ENCODE measurements at places on chromosomes 6 and 20.

- no peak for DNase-seq
Observed at GRCh38 chr20:50335866-50336265, 145.2 kb downstream of the CEBPB start.

- no peak for DNase-seq
Observed at GRCh38 chr6:133245422-133245903, 4.3 kb downstream of the EYA4 start.

DNA sequence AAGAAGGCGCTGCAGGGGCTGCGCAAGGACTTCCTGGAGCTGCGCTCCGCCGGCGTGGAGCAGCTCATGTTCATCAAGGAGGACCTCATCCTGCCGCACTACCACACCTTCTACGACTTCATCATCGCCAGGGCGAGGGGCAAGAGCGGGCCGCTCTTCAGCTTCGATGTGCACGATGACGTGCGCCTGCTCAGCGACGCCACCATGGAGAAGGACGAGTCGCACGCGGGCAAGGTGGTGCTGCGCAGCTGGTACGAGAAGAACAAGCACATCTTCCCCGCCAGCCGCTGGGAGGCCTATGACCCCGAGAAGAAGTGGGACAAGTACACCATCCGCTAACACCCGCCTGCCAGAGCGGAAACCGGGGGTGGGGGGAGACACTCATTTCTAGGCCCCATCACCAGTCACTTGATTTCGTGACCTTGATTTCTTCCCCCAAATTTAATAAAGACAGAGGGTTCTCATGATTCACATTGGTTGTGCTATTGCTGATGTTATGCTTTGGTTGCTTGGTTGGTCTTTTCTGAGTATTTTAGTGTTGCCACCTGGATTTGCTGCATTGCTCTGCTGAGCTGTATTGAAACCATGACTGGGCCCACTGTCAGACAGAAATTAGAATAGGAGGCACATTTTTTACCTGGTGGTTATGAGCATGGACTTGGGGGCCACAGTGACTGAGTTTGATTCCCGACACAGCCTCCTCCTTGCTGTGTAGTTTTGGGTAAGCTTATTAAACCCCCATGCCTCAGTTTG lies 1.5 kb downstream of the FAM50B start:
- DNase-seq: no peak

DNA sequence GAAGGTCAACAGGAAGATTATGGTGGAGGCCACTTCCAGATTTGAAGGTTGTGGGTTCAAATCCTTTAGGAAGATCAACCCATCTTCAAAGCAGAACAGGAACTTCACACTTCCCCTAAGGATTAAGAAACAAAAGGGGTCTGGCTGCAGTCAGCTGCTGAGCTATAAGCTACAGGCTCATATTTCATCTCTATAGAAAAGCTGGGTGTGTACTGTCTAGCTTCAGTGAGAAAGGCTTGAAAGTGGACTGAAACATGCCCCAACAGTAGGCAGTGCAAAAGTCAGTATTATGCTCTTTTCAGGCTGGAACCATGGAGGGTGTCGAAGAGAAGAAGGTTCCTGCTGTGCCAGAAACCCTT lies 60.1 kb upstream of the SPDEF start:
- DNase-seq: no peak

GRCh38 chr6:12049165-12049564 lies 37.1 kb downstream of the HIVEP1 start:
- no peak for DNase-seq

- DNase-seq: no peak
Observed at GRCh38 chr20:36562724-36563123, 10.7 kb upstream of the TGIF2 start.

- no peak for DNase-seq
Observed at GRCh38 chr6:68114463-68115047, 520.5 kb upstream of the ADGRB3 start.

- no peak for DNase-seq
Observed at GRCh38 chr6:24079076-24079475, 46.9 kb upstream of the NRSN1 start.

DNA sequence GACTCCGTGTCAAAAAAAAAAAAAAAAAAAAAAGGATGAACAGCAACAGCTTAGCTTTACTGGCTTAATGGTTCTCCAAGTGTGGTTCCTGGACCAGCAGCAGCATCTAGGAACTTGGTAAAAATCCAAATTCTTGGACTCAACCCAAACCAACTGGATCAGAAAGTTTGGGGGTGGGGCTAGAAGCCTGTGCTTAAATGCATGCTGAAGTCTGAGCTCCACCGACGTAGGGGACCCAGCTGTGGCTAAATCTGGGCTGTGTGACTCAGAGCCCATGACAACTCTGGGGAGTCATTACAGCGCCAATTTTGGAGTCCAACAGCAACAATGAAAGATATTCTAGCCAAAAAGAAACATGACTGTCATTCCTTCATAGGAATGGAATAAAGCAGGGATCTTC lies 13.6 kb upstream of the CHD6 start:
- DNase-seq: no peak

- no peak for DNase-seq
Observed at GRCh38 chr6:164039954-164040375, 625.4 kb downstream of the QKI start.

DNA sequence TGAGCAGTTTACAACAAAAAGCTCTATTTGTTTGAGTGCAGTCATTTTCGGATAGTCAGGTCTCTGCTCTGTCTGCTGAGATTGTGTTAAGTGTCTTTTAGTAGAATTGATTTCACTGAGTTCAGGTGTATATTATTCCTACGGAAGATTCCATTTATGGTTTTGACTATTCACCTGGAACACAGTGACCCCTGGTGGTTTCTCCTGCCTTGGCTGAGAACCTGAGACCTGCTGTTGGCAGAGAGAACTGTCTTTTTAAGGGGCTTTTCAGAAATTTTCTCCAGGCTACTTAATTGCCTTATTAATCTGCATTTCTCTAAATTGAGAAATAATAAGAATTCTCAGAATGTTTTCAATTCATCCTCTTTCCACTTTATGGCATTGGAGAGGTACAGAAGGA lies 508.0 kb downstream of the TBC1D32 start:
- DNase-seq: peak; percentile 21

GRCh38 chr6:73180763-73181619 lies 44.3 kb downstream of the KHDC1L start:
- peak; percentile 45 for DNase-seq

- no peak for DNase-seq
Observed at GRCh38 chr20:757506-757905, 10.8 kb downstream of the SLC52A3 start.

GRCh38 chr6:38708496-38708895 lies 5.6 kb upstream of the GLO1 start:
- DNase-seq: no peak

DNA sequence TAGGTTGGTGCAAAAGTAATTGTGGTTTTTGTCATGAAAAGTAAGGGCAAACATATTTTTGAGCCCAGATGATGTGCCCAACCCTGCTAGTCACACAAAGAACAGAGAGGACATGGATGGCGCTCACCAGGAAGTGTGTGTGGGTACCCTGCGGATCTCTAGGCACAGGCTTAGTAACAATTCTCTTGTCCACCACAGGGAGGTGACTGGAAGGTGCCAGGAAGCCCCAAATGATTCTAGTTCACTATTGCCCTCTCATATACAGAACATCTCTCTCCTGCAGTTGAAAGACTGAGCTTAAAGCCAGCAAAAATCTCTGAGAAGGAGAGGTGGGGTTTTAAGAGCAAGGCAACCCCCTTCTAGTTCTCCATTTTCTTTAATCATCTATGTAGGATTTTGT lies 272.1 kb upstream of the TAB2 start:
- DNase-seq: no peak

DNA sequence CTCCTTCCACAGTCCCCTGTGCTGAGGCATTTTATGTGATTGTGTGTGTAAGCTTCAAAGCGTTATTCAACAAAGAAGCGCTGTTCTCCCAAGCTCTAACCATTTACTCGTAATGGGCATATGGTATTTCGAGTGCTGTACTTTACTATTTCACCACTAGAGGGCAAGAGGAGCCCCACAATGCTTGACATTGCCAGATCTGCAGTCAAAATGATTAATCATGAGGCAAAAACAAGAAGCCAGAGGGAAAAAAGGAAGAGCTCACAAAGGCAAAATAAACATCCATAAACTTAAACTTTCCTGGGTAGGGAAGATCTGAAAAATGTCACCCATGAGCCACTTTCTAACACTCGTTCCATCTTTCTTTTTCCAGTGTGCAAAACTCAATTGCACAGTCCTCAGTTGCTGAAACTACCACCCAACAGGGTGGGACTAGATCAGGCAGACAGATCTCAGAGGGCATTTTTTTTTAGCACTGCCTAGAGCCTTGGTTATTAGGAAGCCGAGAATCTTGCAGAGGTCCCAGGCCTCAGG lies 215.0 kb upstream of the PLCB4 start:
- peak; percentile 66 for DNase-seq

DNA sequence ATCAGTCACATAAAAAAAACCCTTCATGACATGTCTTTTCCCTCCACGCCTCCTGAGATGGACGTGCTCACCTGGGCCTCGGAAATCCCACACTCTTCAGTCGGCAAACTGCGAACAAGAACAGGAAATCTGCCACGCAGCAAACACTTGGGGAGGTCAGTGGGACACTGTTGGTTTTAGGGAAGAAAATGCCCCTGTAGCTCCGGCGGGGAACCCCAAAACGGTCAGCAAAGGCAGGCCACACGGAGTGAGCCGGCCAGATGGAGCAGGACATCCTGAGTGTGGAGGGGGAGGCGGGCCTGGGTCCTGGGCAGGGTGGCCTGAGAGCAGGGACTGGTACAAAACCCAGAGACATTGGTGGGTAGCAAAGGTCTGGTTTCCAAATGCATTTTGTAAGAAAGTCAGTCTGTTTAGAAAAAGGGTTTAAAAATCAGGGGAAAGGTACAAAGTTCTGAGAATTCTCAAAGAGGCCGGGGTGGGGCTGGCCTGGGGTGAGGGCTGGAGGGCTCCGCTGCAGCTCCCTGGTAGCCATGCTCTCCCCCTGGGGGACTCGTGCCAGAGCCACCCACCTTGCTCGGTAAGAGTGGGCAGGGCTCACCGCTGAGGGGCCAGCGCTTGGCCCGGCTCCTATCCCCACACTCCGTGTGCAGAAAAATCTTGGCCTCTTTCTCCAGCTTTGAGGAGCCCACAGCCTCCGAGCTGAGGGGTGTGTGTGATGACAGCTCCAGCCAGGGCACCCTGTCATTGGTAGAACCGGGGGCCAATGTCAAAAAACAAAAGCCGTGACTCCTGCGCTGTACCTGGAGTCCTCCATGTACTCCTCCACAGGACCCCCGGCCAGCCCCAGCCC lies 5.2 kb downstream of the SLC2A4RG start:
- no peak for DNase-seq

GRCh38 chr6:96704713-96705112 lies 132.6 kb downstream of the GPR63 start:
- DNase-seq: no peak

DNA sequence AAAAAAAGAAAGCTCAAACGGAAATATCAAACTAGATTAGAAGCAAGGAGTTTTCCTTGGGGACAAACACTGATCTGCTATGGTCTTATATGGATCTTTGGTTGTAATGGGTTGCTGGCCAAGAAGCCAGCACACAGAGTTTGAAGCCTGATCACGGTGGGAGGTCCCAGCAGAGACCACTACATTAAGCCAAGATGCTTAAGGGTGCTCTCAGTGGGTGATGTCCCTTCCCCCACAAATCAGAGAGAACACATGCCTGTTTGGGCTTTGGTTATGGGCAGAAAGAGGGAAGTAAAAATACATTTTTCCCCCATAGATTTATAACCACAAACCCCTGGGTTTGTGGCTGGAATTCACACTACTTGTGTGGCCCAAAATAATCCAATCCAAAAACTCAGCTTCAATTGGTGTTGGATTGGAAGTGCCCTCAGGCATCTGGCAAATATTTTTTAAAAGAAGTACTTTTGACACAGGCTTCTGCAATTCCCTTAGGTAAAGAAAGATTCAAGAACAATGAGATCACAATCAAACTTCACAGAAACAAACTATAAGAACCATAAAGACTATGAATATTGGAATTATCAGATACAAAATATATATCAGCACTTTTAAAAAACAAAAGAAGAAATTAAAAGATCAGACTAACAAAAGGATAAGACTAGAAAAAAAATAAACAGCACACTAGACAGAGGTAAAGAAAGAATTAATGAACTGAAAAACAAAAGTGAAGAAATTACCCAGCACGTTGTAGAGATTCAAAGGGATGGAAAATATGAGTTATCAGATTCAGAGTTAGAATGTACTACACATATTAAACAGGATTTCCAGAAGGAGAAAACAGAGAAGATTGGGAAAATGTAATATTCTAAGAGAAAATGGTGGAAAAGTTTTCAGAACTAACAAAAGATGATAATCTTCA lies 44.7 kb downstream of the ESF1 start:
- no peak for DNase-seq

GRCh38 chr20:56653211-56653610 lies 24.1 kb downstream of the TFAP2C start:
- DNase-seq: no peak

DNA sequence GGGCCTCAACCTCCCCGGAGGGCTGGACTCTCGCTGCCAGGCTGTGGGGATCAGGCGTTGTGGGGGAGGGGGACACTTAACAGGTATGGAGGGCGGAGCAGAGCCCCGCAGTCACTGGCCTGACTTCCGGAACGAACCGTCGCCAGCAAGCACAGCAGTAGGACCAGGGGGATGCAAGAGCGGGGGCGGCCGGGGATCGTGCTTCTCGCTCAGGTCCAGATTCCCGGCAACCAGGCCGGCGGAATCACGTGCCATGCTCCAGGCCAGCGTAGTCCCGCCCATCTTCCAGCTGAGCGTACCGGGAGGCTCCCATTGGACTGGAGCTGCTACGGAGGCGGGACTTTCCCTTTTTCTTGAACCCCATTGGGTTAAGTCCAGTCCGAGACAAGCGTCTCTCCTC lies 10.0 kb upstream of the POU5F1 start:
- DNase-seq: no peak

DNA sequence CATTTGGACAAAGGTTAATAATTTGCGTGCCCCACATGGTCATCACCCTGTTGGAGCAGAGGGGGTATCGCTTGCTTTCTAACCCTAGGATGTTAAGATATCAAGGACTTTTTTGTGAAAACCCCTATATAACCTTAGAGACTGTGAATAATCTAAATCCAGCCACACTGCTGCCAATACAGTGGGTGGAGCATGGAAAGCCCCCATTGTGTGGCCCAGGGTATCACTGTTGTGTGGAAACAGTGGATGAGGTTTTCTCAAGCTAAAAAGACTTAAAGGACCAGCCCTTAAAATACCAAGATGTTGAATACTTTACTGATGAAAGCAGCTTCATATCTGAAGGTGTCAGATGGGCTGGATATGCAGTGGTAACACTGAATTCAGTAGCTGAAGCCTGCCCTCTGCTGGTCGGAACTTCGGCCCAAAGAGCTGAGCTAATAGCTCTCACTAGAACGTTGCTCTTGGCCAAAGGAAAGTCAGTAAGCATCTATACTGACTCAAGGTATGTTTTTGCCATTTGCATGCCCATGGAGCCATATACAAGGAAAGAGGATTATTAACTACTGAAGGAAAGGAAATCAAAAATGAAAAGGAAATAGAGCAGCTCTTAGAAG lies 695.2 kb downstream of the PHF3 start:
- DNase-seq: peak; percentile 50
